Activated naive CD8-positive, alpha-beta T cell treated with anti-CD3 and anti-CD28 coated beads for 36 hours (primary cell): ENCODE measurements at places on chromosomes 16 and 17. TPM values are rescaled to one million over a fixed set of nuclear protein-coding genes. Genes with fewer than 3 reads are reported as not detected.

GRCh38 chr16:86002178-86002900 is 103.4 kb downstream of the IRF8 start:
- no peaks in the 10 kb centered on the region for H3K36me3 ChIP-seq
- no peak for DNase-seq
- H3K4me1 ChIP-seq: peaks cover 19% of the 10 kb centered on the region
- no peak overlapping the region for H3K27ac ChIP-seq
- H3K4me3 ChIP-seq: no peak overlapping the region

DNA sequence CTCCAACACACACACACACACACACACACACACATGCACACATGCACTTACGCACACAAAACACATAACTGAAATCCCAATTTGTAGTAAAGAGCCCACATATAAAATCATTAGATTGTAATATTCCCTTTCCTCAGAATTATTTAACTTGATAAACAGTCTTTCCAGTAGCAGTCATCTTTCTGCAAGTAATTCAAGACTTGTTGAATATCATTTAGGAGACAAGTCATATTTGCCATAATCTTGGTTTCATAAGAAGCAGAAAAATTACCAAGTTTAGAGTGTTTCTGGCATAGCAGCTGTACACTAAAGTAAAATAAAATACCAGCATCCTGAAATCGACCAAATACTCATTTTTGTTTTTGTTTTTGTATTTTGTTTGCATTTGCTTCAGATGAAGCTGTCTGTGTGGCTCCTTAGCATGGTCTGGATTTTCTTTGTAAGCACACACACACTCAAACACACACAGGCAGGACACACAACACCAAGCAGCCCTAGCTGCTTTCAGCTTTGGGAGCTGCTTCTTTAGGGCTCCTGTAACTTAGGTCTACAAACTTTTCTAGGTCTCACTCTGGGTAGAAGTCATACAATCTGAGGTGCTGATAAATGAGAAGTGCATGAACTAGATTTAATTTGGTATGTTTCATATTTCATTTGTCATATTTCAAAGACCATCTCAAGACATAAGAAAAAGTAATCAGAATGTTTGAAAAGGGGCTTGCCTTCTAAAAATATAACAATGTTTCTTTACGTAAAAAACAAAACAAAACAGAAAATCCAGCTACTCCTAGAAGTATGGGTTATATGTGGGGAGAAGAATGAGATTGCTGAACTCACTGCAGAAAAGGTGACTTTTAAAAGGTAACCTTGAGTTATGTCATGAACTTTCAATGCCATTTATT is 3.0 kb downstream of the SALL1 start:
- H3K27ac ChIP-seq: no peak overlapping the region

- H3K27ac ChIP-seq: no peak overlapping the region
- no peak for DNase-seq
- H3K27me3 ChIP-seq: no peaks in the 10 kb centered on the region
These were observed 10.0 kb downstream of the RGS11 start for GRCh38 chr16:265711-266110.

DNA sequence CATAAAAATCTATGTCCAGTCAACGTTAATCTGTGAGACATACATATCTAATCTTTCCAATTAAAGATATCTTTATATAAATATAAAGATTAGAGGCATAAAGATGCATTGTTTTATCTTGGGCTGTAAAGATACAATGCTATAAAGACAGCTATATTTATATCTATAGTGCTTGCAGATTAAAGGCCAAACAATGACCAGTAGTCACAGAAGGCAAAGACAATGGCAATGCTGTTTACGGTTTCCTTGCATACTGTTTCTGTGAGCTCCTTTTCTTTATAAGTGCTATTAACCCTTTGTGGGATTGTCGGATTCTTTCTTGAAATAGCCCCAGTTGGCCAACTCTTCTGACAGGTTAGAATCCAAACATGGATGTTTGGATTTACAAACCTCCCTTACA is 85.5 kb upstream of the SALL1 start:
- H3K27me3 ChIP-seq: no peaks in the 10 kb centered on the region
- no peak for DNase-seq
- H3K4me1 ChIP-seq: no peaks in the 10 kb centered on the region
- H3K4me3 ChIP-seq: no peak overlapping the region
- H3K36me3 ChIP-seq: peaks cover 3% of the 10 kb centered on the region

DNA sequence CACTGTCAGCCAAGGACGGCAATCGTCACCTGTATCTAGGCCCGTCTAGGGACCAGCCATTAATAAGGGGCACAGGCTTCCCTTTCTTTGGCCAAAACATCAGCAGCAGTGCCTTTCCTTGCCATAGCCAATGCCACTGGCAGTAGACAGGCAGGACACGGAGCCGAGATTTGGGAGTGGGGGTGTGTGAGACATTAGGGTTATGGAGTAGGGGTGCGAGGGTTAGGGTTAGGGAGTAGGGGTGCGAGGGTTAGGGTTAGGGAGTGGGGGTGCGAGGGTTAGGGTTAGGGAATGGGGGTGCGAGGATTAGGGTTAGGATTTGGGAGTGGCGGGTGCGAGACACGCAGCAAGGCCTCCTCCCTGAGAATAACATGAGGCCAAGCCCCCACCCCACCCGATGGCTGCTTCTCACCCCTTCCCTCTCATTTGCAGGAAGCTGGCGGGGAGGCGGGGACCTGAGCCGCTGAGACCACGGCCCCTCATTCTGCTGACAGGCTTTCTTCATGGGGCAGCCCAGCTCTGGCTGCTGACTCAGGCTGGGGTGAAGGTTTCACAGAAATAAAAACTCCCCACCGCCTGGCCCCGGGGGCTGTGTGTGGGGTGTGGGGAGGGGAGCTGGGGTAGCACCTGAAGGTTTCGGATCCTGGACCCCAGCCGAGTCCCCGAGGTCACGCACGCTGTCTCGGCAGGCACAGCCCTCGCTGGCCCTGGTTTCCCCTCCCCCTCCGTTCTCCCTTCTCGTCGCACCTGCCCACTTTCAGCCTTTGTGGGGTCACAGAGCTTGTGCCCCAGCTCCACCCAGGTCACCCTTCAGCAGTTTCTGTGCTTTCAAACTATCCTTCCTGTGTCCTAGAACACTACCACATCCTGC is 93.8 kb downstream of the PGS1 start:
- no peak overlapping the region for H3K27ac ChIP-seq
- H3K4me3 ChIP-seq: no peak overlapping the region
- DNase-seq: no peak
- peaks cover 2% of the 10 kb centered on the region for H3K4me1 ChIP-seq
- peaks cover 5% of the 10 kb centered on the region for H3K27me3 ChIP-seq
- H3K36me3 ChIP-seq: no peaks in the 10 kb centered on the region

DNA sequence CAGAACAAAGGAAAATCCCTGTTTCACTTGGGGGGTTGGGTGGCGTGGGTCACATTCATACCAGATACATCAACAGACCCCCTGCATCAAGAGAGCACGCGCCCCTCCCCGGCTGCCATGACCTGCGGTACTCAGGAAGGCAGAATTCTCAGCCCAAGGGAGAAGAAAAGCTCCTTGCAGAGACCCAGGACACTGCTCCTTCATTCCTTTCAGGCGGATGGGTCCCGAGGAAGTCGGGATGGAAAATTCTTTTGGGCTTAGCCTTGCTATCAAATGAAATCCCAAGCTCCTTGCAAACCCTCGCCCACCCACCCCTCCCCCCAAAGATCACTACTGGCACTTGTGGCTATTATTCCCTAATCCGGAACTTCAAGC is 40.6 kb downstream of the HIC1 start:
- H3K27me3 ChIP-seq: no peaks in the 10 kb centered on the region
- H3K36me3 ChIP-seq: peaks cover 16% of the 10 kb centered on the region
- no peak for DNase-seq
- H3K4me1 ChIP-seq: peaks cover 28% of the 10 kb centered on the region
- H3K27ac ChIP-seq: no peak overlapping the region
- H3K4me3 ChIP-seq: no peak overlapping the region

Gene DUS2
- total RNA-seq: 39.1 TPM

Gene ODF4
- not detected for total RNA-seq
